Stimulated activated CD4-positive, alpha-beta T cell treated with anti-CD3 and anti-CD28 coated beads, Interleukin-12 subunit alpha, Interleukin-12 subunit beta, amount 100 ng/mL, for 24 hours (primary cell): ENCODE measurements at places on chromosomes 12 and 14.

DNA sequence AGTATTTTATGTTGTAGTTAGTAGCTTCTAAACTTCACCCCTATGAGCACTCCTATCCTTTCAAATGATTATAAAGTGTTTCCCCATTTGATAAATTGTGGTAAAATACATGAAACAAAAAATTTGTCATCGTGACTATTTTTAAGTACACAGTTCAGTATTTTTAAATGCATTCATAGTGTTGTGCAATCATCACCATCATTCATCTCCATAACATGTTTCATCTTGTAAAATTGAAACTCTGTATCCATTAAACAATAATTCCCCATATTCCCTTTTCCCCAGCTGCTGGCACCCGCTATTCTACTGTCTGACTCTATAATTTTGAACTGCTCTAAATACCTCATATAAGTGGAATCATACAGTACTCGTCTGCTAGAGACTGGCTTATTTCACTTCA lies 52.5 kb downstream of the ATP23 start:
- no peak for DNase-seq

GRCh38 chr12:71726548-71726947 lies 28.1 kb upstream of the RAB21 start:
- no peak for DNase-seq

- no peak for DNase-seq
Measured at GRCh38 chr14:64502887-64503433, 678 bp downstream of the ZBTB25 start.

- no peak for DNase-seq
Measured at GRCh38 chr12:121274036-121274763, 22.3 kb downstream of the CAMKK2 start.

- no peak for DNase-seq
Measured at GRCh38 chr12:93589081-93589480, 16.6 kb downstream of the SOCS2 start.

DNA sequence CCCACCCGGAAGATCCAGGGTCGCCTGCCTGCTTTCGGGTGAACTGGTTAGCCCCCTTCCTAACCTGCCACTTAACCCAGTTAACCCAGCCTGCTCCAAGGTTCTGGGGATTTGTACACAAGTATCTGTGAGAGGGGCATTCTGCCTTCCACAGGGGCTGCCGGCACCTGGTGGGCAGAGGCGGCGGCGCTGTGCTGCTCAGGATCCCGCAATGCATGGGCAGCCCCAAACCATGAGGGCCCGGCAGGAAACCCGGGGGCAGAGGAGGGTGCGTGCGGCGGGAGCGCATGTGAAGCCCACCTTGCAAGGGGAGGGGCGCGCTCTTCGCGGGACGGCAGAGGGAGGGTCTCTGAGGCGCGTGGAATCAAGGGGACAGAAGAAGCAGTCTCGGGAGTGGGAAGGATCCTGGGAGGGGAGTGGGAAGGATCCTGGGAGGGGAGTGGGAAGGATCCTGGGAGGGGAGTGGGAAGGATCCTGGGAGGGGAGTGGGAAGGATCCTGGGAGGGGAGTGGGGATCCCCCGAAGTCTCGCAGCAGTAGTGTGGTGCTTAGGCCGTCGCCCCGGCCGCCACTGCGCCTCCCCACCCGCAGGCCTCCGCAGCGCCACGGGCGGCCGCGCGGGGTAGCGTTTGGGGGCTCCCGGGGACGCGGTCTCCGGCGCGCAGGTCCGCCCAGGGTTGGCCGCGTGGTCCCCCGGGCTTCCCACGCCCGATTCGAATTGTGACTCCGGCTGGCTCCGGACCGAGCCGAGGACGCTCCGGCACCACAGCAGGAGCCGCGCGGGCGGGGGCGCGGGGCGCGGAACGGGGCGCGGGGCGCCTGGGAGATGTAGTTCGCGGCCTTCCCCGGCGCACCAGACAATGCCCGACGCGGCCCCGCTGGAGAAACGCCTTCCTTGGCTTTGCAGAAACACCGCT lies 4.9 kb upstream of the MTA1 start:
- DNase-seq: peak; percentile 58

DNA sequence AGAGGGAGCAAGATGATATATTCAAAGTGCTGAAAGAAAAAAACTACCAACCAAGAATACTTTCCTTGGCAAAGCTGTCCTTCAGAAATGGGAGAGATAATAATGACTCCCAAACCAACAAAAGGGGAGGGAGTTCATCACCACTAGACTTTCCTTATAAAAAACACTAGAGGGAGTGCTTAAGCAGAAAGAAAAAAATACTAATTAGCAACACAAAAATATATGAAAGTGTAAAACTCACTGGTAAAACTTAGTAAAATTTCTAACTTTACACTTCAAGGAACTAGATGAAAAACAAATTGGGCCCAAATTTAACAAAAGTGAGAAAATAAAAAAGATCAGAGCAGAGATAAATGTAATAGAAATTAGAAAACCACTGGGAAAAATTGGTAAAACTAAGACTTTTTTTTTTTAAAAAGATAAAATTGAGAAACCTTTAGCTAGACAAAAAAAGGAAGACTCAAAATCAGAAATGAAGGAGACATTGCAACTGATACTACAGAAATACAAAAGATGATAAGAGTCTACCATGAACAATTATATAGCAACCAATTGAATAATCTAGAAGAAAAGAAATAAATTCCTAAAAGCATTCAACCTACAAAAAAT lies 60.4 kb upstream of the FAR2 start:
- DNase-seq: no peak
